ENCODE measurements at places on chromosomes 7 and 10.

- no peak for DNase-seq
Measured at GRCh38 chr7:31314781-31315180, 25.7 kb downstream of the NEUROD6 start.

GRCh38 chr10:131998845-131999681 is 17.3 kb upstream of the BNIP3 start:
- DNase-seq, result no peak

DNA sequence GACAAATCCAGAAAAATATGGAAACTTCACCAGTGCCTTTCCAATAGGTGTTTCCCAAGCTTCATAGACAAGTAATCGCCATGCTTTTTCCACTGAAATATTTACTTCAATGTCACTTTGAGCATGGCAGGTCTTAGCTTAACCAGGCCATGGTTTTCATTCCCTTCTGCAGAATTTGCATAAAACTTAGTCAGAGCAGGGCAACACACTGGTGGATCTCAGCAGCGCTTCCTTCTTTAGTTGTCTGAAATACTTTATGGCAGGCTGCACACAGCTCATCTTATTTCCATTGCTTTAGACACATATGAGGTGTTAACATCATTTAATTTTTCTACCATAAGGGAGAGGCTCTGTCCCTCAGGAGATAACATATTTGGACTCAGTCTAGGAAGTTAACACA is 102.9 kb upstream of the AHR start:
- DNase-seq, result no peak

GRCh38 chr7:11345621-11346020 is 371.9 kb downstream of the PHF14 start:
- no peak for DNase-seq

DNA sequence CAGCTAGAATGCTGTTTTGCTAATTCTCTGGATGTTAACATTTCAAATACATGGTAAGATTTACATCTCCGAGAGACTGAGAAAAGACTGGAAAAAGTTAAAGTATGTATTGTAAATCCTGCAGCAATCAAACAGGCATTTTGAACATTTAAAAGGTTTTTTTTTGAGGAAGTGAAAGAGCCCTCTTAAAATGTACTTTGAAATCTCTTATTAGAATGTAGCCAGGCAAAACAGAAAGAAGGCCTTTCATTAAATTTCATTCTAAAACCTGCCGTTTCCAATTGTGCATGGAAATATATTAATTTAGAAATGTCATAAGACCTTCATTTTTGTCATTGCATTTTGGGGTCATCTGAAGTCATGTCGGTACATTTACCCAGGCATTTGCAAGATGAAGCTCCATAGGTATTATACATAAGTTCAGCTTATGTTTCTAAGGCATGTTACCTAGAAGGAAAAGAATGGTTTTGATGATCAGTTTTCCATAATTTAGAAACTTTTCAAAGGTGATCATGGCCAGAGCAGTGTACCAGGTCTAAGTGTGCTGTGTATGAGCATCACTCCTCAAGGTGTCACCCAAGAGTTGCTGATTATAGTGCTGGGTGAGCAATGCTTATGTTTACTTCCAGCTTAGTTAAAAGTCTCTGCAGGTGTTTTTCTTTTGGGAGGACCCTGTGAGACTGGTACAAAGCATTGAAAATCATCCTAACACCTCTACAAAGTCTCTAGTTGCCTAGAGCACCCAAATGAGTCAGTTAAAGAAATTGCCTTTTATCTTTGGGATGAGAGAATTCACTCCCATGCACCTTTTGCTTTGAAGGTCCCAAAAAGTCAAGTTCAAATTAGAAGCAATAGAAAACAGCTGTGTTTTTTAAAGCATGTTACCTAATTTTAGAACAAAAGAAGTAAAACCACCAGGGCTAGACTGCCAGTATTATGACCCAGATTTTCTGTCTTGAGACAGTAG is 7.1 kb downstream of the ZNF736 start:
- no peak for DNase-seq

DNA sequence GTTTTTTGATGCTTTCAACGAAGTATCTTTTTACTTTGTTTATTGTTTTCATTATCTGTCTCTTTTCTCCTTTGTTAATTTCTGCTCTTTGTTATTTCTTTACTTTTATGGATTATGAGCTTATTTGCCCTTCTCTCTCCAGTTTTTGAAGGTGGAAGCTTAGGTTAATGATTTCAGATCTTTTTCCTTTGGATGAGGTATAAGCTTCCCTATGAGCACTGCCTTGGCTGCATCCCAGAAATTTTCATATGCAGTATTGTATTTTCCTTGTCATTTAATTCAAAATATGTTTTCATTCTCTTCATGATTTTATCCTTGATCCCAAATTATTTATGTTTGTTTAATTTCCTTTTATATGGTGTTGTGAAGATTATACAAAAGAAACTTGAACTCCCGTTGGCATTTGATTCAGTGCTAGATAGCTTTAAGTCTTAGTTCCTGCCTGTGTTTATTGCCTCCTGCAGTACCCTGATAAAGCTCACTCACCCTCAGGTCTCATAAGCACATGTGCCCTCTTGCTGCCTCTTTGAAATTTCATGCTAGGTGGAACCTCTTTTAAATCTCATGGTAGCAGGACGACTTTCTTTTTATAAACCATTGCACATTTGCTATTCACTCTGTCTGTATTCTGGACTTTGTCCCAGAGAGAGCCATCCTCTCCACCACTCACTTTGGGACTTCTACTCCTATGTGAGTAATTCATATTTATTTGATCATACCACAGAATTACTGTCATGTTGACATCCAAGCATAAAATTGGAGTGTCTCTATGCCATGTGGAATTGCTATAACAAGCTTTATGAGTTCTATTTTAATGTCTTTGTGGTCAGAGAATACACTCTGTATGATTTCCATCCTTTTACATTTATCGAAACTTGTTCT is 23.0 kb upstream of the CEP41 start:
- DNase-seq, result peak; percentile 18

GRCh38 chr7:135102372-135102771 is 45.5 kb upstream of the TMEM140 start:
- no peak for DNase-seq

DNA sequence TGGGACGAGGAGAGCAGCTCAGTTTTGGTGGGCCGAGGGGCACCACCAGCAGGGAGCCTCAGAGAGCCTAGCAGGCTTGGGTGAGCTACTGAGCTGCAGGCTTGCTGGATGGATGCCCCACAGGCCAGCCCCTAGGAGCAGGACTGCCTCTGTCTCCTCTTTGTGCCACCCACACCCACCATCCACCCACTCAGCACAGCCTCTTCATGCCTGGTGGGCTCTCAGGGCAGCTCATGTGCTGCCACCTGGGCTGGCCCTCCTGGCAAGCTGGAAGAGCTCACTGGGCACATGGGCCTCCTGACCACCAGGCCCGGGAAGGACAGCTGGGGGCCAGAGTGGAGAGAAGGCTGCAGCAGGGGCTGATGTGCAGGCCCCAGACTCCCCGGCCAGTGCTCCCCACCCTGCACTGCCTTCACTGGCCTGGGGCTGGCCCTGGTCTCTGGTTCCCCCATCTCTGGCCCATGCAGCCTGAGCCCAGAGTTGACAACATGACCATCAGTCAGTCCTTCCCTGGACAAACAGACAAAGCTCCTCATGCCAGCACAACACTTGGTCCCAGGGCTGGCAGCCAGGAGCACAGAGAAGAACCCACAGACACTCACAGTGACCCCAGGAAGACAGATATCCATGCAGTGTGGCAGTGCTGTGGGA is 8.2 kb downstream of the RASGEF1A start:
- DNase-seq, result no peak

DNA sequence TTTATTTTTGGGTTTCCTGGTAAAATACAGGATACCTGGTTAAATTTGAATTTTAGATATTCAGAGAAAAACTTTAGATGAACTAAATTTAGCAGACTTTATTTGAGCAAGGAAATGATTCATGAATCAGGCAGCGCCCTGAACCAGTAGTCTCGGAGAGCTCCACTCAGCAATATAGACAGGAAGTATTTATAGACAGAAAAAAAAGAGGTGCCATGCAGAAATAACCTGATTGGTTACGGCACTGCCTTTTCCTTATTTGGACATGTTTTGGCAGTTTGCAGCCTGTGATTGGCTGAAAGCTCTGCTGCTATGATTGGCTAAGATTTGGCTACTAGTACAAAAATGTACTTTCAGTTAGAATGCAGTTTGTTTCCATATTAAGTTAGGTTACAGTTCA is 198.3 kb upstream of the DKK1 start:
- DNase-seq, result no peak

DNA sequence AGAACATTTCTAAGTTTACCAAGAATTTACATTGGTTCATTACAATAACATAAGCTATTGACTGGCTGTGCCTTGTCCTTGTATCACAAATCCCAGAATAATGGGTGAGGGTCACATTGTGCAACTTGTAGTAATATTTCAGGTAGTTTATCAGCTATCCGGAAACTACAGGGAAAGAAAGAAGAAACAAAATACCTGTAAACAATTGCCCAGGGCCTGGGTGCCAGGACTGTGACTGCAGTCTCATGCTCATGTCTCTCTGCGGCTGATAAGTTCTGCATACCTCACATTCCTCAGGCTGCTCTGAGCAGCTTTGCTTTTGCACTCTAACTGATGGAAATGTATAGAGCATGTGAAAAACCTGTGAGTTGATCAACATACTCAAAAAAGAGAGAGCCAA is 131.8 kb upstream of the TRIM24 start:
- DNase-seq, result no peak

GRCh38 chr7:35007768-35008167 is 29.5 kb downstream of the DPY19L1 start:
- no peak for DNase-seq

- no peak for DNase-seq
Measured at GRCh38 chr7:45970454-45970853, 49.4 kb upstream of the IGFBP3 start.
